Bronchial epithelial cell (primary cell): ENCODE measurements at places on chromosomes 5 and 9.

DNA sequence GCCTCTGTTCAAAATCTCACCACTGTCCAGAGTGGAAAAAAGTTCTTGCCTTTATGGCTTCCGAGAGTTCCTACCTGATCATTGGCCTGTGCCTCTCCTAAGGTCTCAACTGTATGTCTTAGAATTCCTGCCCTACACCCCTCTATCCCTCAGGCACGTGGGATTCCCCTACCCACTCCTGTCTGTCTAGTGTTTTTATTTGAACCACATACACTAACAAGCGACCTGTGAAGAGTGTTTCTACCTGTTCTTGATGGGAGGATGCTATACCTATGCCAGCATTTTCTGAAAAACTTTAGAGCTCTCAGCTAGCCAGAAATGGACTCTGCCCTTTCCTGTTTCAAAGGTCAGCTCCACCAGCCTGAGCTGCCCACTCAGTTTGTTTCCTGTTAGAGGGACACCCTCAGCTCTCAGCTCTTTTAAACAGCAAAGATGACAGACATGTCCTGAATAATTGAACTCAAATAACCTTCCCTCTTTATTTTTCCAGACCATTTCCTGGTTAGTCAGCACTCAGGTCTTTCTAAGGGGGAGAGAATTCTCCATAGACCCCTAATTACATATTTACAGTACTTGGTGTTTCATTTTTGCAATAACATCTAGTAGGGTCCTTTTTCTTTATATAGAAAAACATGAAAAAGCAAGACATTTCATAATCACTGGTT, 214.8 kb downstream of the AOPEP start:
- DNase-seq: no peak

- no peak for DNase-seq
Observed at GRCh38 chr9:79917421-79917820, 345.7 kb downstream of the TLE4 start.

DNA sequence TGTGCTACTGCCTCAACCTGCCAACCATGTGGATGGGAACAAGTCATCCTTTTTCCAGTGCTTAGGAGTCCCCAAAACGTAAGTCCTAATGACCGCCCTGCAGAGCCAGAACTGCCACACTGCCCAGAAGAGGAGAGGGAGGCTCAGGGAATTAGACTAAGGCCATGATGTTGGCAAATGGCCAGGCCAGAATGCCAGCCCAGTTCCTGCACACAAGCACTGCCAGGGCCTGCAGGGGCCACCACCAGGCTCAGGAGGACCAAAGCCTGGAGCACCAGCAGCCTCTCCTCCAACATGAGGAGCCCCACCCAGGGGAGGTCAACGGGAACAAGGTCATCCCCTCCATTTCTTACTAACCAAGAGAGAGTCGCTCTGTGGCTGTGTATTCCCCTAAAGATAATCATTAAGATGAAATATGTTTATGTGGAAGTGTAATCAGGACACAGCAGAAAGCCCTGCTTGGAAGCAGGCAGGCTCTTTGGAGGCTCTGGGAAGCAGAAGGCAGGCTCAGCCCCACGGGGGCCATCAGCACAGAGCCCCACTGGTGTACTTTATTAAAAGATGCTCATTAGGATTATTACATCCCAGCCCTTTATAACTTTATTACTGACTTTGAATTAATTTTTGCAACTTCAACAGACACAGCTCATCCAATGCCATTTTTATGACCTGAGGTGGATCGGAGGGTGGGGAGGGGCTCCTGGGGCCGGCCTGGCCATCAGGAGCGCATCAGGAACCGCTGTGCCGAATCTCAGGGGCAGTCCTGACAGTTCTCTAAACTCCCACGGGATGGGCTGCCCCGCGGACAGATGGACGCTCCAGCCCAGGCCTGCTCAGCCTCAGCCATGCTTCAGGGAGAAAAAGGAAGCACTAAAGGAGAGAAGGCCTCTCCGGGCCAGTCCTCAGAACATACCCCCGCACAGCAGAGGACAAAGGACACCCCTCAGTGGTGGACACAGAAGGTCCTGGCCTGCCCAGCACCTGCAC, 127.0 kb downstream of the ADAMTS2 start:
- no peak for DNase-seq

GRCh38 chr5:149939546-149939945, 5.0 kb downstream of the PDE6A start:
- DNase-seq: no peak

GRCh38 chr9:73023025-73023541, 70.2 kb upstream of the ALDH1A1 start:
- DNase-seq: peak; percentile 71

- DNase-seq: no peak
Observed at GRCh38 chr5:40557501-40557900, 122.2 kb upstream of the PTGER4 start.

- DNase-seq: no peak
Observed at GRCh38 chr5:107574287-107574686, 96.5 kb downstream of the EFNA5 start.

DNA sequence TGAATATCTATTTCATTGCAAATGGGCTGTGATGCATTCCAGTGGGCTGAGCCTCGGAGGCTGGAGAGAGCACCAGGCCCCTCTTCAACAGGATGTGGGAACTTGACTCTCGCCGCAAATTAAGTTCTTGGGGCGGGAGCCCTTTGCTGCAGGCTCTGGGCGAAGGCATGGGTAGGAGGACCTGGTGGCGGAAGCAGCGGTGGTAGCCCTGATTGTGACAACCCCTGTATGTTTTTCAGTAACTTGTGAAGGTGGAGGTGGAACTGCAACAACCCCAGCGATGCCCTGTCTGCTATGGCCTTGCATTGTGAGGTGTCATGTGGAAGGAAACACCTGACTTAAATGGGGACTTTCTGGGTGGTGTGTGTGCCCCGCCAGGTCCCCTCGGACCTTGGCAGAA, 9.4 kb downstream of the FYB1 start:
- DNase-seq: no peak

GRCh38 chr9:107034831-107035230, 171.9 kb downstream of the ZNF462 start:
- no peak for DNase-seq

- no peak for DNase-seq
Observed at GRCh38 chr5:141003031-141003430, 36.8 kb downstream of the PCDHAC2 start.

- DNase-seq: no peak
Observed at GRCh38 chr5:73365990-73366667, 82.4 kb downstream of the FOXD1 start.

- DNase-seq: no peak
Observed at GRCh38 chr5:110345623-110346022, 380.8 kb downstream of the TMEM232 start.

- DNase-seq: no peak
Observed at GRCh38 chr9:14352503-14352902, 38.6 kb upstream of the NFIB start.

DNA sequence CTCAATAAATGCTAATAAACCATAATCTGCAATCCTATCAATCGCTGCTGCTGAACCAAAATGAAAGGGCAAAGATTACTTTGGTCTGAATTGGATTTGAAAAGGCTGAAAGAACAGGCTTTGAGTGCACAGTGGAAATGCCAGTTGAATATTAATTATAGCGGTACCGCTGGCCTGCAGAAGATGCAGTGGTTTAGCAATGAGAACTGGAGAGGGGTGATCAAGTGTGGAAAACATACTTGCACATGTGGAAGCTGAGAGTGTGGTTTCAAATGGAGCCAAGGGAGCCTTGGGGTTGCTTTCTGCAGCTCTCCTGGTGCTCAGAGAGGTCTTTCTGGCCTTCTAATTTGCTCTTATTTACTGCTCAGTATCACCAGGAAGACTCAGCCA, 133.9 kb downstream of the PTTG1 start:
- no peak for DNase-seq

DNA sequence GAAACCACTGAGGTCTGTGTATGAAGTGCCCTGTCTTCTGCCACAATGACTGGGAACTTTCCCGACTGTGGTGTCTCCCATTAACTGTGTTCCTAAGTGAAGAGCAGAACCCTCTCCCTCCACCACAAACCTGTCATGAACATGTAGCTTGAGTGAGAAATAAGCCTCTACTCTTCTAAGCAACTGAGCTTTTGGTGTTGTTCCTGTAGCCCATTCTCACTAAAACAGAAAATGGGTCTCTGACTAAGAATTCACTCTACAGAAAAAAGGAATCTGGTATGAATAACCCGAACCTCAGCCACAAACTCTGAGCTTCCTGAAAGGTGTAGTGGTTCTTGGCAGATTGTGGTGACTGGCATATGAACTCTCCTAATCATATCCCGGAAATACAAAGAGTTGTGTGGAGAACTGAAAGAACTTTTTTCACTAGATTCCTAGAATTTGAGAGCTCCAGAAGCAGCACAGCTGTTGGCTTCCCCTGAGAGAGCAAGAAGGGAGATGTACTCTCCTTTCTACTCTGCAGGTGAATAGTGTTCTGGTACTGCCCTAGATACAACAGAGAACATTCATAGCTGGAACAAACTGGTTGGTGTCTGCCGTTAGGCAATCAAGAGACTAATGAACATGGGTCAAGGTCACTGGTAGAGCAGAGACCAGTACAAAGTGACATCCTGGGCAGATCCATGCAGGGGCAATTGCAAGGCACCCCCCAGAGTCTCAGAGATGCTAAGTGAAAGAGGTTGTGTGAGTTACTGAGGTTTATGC, 283.8 kb downstream of the PDE4D start:
- no peak for DNase-seq

DNA sequence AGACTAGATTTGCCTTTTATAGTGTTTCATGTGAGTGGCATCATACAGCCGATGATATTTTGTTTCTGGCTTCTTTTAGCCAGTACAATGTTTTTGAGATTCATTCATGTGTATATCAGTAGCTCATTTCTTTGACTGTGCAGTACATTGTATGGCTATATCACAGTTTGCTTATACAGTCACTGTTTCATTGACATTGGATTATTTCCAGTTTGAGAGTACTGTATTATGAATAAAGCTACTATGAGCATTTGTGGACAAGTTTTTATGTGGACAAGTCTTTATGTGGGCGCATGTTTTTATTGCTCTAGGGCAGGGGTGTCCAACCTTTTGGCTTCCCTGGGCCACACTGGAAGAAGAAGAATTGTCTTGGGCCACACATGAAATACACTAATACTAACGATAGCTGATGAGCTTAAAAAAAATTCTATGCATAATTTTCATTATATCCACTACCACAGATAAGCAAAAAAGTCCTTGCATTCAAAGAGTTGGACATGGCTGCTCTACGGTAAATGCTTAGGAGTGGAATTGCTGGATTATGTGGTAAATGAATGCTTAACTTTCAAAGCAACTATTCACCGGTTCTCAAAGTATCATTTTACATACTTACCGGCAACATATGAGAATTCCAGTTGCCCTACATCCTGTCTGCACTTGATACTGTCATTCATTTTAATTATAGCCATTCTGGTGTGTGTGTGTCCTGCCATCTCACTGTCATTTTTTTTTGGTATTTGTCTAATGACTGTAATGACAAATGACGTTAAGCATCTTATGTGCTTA, 177.8 kb downstream of the RGS3 start:
- DNase-seq: no peak

GRCh38 chr9:12923468-12924009, 148.7 kb downstream of the LURAP1L start:
- DNase-seq: no peak

GRCh38 chr5:111498346-111498745, 14.0 kb downstream of the STARD4 start:
- no peak for DNase-seq

- no peak for DNase-seq
Observed at GRCh38 chr5:133397990-133398645, 214.2 kb downstream of the FSTL4 start.

DNA sequence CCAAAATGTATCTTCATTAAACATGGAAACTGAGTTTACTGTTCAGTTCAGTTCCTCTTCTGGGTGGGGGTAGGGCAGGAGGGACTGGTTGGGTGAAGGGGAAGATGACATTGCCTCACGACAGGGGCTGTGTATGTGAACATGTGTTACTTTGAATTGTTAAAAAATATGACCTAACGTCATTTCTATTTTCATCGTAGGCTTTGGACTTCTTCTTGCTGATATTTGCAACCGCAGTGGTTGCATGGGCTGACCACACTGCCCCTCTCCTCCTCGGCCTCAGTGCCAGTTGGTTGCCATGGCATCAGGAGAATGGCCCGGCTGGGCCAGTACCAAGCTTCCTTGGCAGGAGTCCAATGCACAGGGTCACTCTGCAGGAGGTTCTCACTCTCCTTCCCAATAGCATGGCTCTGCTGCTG, 41.5 kb downstream of the HACD4 start:
- no peak for DNase-seq

- no peak for DNase-seq
Observed at GRCh38 chr5:135835766-135836165, 1.3 kb downstream of the SLC25A48 start.

GRCh38 chr9:127526655-127527559, 75.6 kb downstream of the LRSAM1 start:
- DNase-seq: no peak

DNA sequence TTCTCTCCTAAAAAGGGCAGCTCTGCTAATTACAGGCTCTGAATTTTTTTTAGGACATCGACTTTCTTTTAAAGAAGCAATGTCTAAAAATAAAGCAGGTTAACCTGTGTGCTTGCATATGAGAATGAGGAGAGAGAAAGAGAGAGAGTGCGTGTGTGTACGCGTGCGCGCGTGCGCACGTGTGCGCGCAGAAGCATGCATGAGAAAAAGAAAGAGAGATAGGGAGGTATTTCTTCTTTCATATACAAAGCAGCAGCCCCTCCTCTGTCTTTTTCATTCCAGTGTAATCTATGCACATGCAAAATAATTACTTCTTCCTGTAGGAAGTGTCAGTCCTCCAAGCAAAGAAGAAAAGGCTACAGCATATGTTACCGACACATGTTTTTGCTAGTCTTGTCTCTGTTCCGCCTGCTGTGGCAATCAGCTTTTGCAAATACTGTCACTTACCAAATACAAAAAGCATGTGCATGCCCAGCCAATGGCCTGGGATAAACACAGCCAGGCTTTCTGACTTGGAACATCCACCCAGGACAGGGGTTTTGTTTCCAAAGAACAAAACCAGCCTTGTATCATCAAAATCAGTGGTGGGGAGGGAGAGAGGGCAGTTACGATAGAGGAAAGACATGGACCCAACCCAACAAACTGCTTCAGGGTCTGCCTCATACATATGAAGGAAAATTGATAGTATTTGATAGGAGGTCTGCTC, 252.3 kb upstream of the SLC24A2 start:
- DNase-seq: no peak

DNA sequence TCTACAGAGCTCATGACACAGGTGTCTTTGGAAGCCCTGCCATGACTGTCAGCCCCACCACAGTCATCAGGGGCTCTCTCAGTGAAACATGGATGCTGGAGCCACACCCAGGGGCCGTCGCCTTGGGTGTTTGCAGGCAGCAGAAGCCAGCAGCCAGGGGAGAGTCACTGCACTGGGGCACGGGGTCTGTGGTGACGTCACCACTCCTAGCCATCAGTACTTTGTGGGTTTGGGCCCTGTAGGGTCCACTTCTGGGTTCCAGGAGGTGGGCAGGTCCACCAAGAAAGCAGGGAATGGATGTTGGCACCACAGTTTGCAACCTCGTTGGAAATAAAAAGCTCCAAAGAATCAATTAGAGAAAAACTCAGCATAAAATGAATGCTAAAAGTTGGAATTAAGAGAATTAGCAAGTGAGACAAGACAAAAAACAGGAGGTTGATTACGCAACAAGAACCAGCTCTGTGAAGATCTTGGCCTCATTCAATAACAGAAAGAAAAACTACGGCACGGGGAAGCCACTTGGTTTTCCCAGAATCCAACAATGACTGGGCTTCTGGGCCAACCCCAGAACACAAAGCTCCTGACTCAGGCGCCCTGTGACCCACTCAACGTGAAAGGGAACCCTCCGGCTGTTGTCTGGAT, 34.3 kb downstream of the MED10 start:
- no peak for DNase-seq
